ENCODE measurements at places on chromosomes 11 and 22.

GRCh38 chr22:23705358-23705757 is 14.5 kb downstream of the RGL4 start:
- DNase-seq: no peak

DNA sequence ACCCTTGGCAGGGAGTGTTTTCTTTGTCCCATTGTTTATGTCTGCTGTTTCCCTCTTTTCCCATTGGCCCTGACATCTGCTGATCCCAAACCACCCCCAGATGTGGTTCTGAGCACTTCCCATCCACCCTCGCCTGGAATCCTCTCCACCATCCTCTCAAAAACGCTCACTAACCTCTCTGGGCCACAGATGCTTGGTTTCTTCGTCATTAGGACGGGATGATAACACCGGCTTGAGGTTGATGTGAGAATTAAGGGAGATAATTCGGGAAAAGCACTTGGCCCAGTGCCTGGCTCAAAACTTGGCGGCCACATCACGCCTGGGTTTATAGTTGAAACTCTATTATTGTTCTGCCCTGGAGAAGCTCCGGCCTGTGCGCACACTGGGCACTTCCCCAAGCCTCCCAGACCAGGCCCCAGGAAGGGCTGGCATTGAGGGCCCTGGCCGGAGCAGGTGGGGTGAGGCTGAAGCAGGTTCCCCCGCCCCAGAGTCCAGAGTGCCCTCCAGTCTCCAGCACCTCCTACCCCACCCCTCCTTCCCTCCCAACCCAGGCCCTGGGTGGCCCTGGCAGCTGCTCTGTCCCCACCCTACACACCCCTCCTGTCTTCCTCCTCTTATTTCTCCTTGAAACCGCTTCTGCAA is 63.7 kb downstream of the CYTH4 start:
- DNase-seq: no peak

DNA sequence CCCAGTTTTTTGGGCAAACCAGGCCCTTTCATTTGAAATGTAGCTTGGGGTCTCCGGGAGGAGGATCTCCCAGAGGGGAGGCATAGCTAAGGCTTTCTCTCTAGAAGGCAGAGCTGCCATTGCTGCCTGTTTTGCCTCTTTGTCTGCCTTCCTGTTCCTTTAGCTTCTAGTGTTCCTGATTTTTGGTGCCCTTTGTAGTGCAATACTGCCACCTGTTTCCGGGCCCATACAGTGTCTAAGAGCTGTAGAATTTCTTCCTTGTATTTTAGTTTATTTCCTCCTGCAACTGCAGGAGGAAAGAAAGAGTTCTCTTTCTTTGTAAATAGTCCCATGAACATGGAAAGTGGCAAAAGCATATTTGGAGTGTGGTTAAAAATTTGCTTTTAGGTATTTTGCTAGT is 19.3 kb upstream of the GLYATL1 start:
- no peak for DNase-seq

GRCh38 chr11:126602349-126602940 is 247.0 kb downstream of the ST3GAL4 start:
- DNase-seq: no peak

GRCh38 chr22:30087611-30088010 is 7.3 kb downstream of the HORMAD2 start:
- no peak for DNase-seq

GRCh38 chr11:121522043-121522941 is 69.5 kb upstream of the SORL1-AS1 start:
- no peak for DNase-seq

DNA sequence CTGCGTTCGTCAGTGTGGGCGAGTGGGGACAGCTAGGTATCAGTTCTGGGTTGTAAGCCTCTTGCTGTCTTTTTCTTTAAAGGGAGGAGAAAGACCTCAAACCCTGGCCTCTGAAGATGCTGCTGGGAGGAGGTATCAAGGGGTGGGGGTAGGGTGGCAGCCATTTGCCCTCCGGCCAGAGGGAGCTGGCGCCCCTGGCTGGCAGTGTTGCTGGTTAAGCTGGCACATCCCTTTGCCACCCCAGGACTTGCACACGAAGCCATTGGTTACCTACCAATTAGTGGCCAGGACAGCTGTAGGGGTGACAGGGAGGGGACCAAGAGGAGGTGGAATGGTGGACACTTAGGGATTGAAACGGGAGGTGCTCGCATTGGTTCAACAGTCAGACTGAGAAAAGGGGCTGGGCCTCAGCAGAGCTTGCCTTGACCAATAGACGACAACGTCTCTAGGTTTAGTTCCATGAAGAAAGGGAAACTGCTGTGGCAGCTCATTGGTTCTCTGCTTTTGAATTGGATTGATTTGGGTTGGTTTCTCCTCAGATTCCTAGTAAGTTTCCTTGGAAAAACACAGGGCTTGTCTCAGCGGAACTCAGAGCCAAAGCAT is 77.9 kb downstream of the ST3GAL4 start:
- DNase-seq: no peak

GRCh38 chr11:94768602-94769541 is 716 bp downstream of the AMOTL1 start:
- peak; percentile 73 for DNase-seq

GRCh38 chr11:11207428-11207827 is 145.6 kb downstream of the CSNK2A3 start:
- DNase-seq: no peak

DNA sequence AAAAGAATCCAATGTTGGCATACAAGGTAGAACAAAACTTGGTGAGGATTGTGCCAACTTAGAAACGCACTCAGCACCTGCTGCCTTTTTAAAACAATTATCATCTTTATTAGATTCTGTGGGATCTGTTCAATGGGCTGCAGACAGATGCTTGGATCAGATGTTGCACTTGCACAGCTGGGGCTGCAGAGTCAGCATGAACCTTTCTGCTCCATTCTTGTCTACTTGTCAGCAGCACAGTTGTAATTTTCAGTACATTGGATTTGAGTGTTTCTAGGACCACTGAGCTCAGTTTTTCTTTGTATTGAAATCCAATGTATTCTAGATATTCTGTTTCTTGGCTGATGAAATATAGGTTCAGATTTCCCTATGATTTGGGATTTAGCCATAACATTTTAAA is 164.5 kb downstream of the LUZP2 start:
- no peak for DNase-seq

- no peak for DNase-seq
Measured at GRCh38 chr11:72720784-72721183, 31.4 kb downstream of the ARAP1 start.

DNA sequence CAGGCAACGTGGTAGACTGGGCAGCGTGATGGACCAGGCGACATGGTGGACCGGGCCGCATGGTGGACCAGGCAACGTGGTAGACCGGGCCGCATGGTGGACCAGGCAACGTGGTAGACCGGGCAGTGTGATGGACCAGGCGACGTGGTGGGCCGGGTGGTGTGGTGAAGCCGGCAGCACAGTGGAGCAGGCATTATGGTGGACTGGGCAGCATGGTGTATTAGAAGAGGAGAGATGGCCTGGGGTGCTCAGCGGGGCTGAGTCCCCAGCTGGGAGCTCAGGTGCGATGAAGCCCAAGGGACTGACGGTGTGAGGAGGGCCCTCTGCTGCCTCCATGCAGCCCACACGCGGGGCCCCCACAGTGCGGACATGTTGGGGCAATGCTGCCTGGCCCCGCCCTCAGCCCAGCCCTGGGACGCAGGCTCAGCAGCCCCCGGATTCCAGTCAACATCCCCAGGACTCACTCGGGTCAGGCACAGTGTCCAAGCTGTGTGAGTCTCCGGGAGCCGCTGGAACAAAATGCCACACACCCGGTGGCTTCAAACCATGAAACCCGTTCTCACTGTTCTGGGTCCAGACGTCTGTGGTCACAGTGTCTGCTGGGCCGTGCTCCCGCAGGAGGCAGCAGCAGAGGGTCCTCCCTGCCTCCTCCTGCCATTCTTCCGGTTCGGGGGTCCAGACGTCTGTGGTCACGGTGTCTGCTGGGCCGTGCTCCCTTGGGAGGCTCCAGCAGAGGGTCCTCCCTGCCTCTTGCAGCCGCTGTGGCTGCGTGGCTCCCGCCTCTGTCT is 1084.9 kb downstream of the BRD1 start:
- peak; percentile 60 for DNase-seq

DNA sequence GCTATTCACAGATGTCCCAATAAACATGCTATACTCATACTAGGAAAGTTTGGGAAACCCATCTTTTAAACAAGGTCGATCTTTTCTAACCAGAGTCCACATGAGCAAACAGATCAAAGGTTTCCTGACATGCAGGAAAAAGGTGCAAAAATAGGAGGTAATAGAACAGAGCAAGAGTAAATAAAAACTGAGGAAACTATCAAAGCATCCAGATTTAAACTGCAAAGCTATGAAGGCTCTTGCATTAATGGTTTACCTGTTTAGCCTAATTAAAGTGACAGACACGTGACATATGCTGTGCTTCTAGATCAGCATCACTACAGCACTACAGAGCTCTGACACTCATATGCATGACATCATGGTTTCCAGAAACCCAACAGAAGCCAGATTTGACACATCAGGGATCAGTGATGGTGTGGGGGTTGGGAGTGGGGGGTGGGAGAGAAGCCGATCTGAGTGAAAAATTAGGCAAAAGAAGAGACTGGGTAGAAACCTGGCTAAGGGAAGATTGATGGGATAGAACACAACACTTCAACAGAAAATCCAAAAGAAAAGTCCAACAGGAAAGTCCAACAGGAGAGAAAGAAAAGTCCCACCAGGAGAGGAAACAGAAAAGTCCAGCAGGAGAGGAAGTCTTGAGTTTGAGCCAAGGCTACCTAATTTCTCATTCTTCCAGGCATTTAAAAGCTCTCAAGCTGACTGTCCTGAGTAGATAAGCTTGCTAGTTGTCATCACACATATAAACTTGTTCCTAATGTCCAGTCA is 262.3 kb downstream of the SOX6 start:
- no peak for DNase-seq

GRCh38 chr22:44405661-44406060 is 92.4 kb downstream of the RTL6 start:
- no peak for DNase-seq

GRCh38 chr11:44535191-44535980 is 30.1 kb upstream of the CD82 start:
- no peak for DNase-seq

DNA sequence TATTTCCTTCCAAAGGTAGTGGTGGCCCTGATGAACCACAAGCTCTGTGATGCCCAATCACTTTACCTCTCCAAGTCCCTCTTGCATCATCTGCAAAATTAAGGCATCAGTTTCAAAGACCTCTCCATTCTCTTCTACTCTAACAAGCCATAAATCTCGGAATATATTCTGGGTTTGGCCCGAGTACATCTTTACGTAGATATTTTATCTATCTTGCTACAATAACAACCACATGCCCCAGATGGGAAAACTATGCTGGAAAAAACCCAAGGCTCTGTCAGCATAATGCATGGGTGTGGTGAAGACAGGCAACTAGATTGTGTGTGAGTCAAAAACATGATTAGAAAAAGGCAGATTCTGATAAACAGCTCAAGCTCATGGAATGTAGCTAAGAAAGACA is 228.2 kb upstream of the BLID start:
- no peak for DNase-seq

DNA sequence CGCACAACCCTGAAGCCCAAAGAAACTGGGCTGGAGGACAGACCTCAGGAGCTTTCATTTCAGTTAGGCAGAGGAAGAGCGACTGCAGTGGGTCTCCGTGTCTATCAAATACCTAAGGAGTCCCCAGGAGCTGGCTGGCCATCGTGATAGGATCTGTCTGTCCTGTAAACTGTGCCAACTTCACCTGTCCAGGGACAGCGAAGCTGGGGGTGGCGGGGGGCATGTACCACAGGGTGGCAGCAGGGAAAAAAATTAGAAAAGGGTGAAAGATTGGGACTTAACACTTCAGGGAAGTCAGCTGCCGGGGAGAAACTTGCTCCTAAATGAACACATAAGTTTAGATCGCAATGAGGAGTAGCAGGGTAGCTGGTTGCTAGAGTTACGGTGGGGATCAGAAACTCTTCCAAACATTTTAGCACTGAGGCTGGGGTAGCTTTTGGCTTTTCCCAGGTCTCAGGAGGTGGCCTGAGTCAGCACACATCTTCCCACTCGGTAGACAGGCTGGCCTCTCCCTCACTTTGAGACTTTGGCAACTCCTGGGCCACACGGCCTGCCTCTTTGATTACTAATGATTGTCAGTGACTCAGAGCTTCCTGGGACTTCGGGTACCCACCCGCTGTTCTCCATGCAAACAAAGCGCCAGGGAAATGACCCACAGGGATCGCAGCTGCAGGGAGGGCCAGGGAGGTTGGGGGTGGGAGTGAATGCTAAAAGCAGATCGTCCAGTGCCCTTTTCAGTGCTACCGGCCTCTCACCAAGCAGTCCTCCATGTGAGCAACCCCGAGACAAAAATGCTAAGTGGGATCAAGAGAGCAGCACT is 2.9 kb upstream of the MTFP1 start:
- DNase-seq: no peak

DNA sequence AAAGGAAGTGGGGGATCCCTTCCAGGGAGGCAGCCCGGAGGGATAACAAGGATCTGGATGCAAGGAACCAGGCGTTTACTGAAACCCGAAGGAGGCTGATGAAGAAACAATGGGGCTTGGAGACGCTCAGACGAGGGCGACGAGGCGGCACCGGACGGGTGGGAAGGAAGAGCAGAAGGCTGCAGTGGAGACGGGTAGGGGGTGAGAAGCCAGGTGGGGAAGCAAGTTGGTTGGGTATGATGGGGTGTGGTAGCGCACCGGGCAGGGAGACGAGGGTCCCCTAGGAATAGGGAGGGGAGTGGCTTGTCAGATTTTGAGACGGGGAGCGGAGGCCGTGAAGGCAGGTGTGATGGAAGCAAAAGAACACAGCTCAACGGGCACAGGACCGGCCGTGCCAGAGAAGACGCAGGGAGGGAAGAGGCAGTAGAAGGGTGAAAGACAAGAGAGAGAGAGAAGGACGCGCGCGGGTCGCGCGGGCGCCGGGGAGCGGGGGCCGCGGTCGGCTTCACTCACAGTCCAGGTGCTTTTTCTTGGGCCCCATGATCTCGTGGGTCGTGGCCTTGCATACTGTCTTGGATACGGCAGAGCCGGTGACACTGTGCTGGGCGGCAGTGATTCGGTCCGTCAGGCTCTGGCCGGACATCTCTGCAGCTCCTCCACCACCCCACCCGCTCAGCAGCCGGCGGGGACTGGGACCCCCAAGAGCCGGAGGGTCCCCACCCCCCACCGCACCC is 579 bp downstream of the PICALM start:
- DNase-seq: no peak

- no peak for DNase-seq
Measured at GRCh38 chr11:74744277-74744676, 4.4 kb upstream of the RNF169 start.

GRCh38 chr11:68297812-68298658 is 14.4 kb upstream of the LRP5 start:
- peak; percentile 83 for DNase-seq

- DNase-seq: no peak
Measured at GRCh38 chr11:93747122-93747521, 5.7 kb downstream of the C11orf54 start.

GRCh38 chr11:128689948-128690664 is 3.8 kb upstream of the FLI1 start:
- DNase-seq: no peak

DNA sequence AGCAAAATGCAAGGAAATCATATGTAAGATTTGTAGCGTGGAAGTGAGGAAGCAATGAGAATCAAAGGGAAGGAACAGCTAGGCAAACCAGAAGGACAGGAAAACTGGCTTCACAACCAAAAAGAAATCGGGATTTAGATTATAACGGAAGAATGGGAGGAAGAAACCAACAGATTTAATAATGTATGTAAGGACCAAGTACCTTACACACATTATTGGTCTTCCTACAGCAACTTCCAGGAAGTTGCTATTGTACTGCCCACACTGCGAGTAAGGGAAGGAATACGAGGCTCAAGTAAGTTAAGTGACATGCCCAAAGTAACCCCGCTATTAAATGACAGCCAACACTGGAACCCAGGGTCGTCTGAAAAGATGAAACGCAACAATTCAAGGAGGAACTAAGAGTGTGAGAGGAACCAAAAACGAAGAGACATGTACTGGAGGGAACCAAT is 473 bp downstream of the TXN2 start:
- DNase-seq: no peak

Measured in type B pancreatic cell (in vitro differentiated cells).